ENCODE measurements at places on chromosomes 12 and 14.

GRCh38 chr12:12642916-12643315 lies 31.2 kb downstream of the CREBL2 start:
- no peak for DNase-seq

DNA sequence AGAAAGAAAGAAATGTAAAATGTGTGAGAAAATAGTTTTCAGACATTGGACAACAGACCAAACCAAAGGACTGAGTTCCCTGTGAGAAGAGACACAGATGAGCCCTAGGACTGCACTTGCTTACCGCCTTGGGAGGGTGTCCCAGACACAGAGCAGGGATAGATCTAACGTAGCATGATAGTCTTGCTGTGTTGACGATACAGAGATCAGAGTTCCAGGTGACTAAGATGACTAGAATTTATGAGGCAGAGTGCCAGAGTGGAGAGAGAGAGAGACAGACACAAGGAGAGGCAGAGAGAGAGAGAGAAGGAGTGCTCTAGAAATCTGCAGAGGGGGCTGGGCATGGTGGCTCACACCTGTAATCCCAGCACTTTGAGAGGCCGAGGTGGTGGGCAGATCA lies 148.2 kb upstream of the LMNTD1 start:
- DNase-seq: peak; percentile 37

- DNase-seq: no peak
These were observed 55.1 kb downstream of the SERPINA10 start for GRCh38 chr14:94237983-94238382.

- peak; percentile 58 for DNase-seq
These were observed 459 bp downstream of the NUAK1 start for GRCh38 chr12:106138357-106138632.

- no peak for DNase-seq
These were observed 346.5 kb downstream of the BCL11B start for GRCh38 chr14:98925354-98926040.

DNA sequence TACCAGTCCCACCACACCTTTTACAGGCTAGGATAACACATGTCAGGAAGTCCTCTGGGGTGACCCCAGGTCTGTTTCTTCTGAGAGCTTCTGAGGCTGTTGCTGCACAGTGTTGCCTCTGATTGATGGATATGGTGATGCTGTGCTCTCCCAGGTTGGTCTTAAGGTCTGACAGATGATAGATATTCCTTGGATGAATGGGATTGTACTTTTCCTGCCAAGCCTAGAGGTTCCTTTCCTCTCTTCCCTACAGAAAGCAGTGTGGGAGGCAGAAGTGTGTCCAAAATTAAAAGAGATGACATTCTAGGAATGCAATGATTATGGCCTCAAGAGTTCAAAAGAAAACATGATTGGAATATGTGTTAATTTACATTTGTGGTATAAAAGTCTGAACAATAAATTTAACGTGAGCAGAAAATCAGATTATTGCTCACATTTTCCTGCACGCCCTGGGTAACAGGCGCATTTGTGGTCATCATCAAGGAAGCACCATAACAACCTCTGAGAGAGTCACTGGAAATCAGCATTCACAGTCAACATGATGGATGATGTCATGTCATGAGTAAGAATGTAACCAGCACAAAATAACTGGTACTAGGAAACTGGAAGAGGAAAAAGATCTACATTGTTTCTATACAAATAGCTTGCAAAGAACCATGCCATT lies 73.7 kb downstream of the BBS10 start:
- DNase-seq: peak; percentile 63

- peak; percentile 93 for DNase-seq
These were observed 7.4 kb downstream of the TESPA1 start for GRCh38 chr12:54977155-54977554.

GRCh38 chr14:69553252-69553651 lies 21.4 kb downstream of the CCDC177 start:
- peak; percentile 75 for DNase-seq

- peak; percentile 85 for DNase-seq
These were observed 57.6 kb downstream of the LMNTD1 start for GRCh38 chr12:25495331-25496097.

- DNase-seq: no peak
These were observed 23.2 kb downstream of the LRRK2 start for GRCh38 chr12:40248034-40248433.

GRCh38 chr14:99236386-99237138 lies 35.4 kb downstream of the BCL11B start:
- DNase-seq: no peak

DNA sequence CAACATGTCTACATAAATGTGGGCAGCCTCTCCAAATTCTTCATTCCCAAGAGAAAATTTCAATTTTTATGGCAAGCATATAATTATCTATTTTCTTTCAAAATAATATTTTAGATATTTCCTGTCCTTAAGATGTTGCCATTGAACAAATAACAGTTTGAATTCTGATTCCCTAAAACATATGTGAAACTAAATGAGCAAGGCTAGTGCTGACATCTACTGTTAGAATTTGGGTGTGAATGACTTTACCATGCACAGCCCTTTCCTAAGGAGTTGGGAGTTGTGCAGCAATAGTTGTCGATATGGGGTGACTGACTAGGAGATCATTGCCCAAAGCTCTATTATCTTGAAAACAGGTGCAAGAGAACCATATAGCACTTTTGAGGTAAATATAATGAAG lies 108.2 kb upstream of the SLC38A4 start:
- DNase-seq: peak; percentile 78

GRCh38 chr14:74242780-74243042 lies 3.5 kb downstream of the VSX2 start:
- DNase-seq: no peak

DNA sequence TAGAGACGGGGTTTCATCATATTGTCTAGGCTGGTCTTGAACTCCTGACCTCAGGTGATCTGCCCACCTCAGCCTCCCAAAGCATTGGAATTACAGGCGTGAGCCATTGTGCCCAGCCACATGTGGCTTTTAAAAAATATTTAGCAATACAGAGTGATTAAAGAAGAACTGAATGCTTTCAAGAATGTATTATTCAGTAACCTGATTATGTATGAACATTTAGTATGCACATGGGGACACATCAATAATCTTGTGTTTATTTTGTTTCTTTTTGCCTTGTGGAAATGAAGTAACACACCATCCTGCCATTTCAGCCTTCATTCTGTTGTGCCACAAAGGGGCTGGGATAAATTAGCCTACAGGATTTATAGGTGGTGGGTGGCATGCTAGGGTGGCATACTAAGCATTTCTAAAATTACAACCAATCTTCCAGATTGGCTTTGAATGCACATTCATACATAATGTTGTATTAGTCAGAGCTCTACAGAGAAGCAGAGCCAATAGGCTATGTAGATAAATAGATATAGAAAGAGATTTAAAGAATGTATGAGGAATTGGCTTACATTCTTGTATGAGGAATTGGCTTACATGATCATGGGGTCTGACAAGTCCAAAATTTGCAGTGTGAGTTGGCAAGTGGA lies 25.5 kb upstream of the TXNRD1 start:
- DNase-seq: peak; percentile 67

- DNase-seq: no peak
These were observed 93.3 kb upstream of the HECTD1 start for GRCh38 chr14:31300883-31301282.

DNA sequence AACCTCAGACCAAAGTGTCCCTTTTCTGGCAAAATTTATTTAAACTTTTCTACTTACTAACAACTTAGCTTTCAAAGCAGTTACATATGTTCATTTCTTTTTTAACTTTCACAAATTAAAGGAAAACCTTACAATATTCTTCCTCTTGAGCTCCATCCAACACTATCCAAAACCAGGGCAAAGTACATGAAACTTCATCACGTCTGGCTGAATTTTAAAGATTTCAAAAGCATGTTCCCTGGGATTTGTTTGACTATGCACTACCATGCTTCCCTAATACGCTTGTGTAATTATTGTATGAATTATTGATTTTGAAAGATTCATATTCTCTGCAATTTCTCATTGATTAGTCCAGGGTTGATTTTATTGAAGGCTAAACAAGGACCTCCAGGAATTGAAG lies 343.1 kb upstream of the TMPO start:
- no peak for DNase-seq

GRCh38 chr14:94390372-94391086 lies 2.1 kb upstream of the SERPINA1 start:
- DNase-seq: no peak

- no peak for DNase-seq
These were observed 133.5 kb downstream of the CPNE8 start for GRCh38 chr12:38771871-38772270.

- DNase-seq: peak; percentile 85
These were observed 8.1 kb downstream of the LGALS3 start for GRCh38 chr14:55136885-55137786.

DNA sequence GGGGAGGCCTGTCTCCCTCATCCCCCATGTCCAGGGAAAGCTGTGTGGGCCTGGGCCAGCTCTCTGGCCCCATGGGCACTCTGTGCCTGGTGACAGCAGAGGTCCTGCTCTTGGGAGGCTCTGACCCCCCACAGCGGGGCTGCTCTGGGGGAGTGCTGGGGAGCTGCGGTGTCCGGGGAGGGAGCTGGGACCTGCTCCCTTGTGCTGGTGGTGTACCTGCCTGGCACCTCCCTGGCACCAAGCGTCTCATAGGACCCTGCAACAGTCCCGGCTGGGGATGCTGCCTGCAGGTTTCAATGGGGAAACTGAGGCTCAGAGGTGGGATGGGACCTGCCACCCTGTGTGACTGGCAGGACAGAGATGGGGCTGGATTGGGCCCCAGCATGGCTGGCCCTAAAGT lies 111.3 kb downstream of the KIF26A start:
- no peak for DNase-seq

- DNase-seq: no peak
These were observed 53.9 kb downstream of the MDM2 start for GRCh38 chr12:68861890-68862289.

DNA sequence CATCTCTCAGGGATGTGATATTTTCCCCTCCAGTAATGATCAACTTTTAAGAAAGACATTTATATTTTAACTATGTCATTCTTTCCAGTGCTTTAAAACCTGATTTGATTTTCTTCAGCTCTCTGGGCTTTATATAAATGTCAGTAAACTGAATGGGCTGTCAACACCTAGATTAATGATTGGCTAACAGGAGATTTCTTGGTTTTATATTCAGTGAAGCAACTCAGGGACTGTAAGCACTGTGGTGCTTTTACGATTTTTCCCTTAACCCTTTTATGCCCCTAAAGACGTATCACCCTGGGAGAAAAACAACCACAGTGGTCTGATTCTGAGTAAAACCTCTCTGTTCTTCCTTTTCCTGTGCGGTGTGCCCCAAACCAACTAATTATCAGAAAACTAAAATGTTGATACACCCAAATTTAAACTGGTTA lies 38.0 kb downstream of the PTGER2 start:
- peak; percentile 38 for DNase-seq

- no peak for DNase-seq
These were observed 69.6 kb upstream of the KRAS start for GRCh38 chr12:25320123-25321006.

DNA sequence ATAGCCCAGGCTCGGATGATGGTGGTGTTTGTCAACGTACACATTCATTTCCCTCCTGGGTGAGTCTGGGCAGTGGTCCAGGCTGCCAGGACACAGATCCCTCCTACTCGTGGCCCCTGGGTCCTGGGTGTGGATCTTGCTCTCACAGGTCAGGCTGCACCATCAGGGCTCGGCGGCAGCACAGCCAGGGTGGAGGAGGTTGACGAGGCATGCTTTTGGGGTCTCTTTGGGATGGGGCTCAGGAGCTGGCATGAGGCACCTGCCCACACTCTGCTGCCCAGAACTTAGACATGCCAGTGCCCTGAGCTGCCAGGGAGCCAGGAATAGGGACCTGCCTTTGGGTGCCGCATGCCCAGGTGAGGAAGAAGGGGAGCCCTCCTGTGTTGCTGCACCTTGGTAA lies 9.7 kb downstream of the TMEM121 start:
- no peak for DNase-seq

DNA sequence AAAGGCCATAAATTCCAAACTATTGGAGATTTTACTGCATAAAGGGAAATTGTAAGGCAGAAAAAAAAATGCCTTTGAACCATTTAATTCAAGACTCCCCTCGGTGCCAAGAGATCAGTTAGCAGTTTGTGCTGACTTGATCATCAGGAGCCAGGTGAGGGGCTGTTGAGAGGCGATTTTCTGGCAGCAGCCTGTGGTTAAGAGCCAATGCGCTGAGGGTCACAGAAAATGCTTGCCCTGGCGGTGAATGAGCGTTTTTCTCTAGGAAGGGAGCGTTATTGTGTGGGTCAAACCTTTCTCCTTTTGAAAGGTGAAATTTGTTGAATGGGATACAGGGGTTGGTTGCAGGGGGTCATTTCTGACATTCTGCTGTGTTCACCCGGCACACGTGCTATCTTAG lies 4.7 kb downstream of the SRRM4 start:
- no peak for DNase-seq

- peak; percentile 52 for DNase-seq
These were observed 62.9 kb downstream of the EPS8 start for GRCh38 chr12:15726027-15726877.

GRCh38 chr14:98192946-98193345 lies 1079.1 kb downstream of the BCL11B start:
- DNase-seq: no peak

DNA sequence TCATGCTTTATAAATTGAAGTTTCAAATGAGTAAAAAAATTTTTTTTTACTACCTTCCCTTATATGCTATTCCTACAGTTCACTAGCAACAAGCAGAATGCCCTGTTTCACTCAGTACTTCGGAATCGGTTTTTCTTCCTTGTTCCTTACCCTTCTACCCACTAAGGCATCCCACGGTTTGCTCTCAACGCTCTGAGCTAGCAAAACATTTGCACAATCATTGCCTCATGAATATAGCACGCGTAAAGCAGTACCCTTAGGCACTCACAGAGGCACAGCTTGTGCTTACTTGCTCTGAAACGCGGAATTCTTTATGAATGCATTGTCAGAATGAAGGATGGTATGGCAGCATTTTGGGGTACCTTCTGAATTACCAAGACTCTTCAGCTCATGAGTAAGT lies 45.0 kb downstream of the PPP1R13B start:
- DNase-seq: no peak

DNA sequence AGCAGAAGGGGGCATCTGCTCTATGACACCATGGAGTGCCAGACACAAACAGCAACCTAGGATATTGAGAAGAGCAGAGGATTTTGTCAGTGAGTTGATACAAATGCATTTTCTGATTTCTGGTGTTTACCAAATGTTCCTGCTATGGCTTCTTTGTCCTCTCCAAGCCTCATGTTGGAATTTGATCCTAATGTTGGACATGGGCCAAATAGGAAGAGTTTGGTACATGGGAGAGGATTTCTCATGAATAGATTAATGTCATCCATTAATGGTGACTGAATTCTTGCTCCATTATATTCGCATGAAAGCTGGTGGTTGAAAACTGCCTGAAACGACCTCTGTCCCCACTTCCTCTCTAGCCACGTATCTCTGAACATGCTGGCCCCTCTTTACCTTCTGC lies 1002.2 kb upstream of the FLRT2 start:
- no peak for DNase-seq
